ENCODE measurements at places on chromosomes 4 and X.

GRCh38 chr4:92163348-92163747, 140.4 kb upstream of the GRID2 start:
- no peak for DNase-seq

GRCh38 chr4:182847576-182848450, 69.4 kb downstream of the DCTD start:
- DNase-seq = no peak

DNA sequence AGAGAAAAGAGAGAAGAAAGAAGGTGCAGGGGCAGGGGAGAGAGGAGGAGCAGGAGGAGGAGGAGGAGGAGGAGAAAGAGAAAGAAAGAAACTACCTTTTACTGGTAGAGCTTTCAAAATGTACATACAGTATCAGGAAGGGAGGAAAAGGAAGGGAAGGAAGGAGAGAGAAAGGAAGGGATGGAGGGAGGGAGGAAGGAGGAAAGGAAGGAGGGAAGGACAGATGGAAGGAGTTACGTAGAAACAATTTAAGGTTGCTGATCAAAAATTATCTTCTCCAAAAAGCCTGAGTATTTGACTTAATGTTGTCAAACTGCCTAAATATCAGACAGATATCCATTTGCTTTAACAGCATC, 13.4 kb downstream of the TBC1D9 start:
- DNase-seq = no peak

- no peak for DNase-seq
Measured at GRCh38 chr4:88158489-88159228, at the start of gene ABCG2. Gene ABCG2 (minus strand): TSS chr4:88158639. CDS start chr4:88139995, 18,644 bp downstream.

- DNase-seq = no peak
Measured at GRCh38 chr4:180528003-180528402, 1715.2 kb upstream of the TENM3 start.

DNA sequence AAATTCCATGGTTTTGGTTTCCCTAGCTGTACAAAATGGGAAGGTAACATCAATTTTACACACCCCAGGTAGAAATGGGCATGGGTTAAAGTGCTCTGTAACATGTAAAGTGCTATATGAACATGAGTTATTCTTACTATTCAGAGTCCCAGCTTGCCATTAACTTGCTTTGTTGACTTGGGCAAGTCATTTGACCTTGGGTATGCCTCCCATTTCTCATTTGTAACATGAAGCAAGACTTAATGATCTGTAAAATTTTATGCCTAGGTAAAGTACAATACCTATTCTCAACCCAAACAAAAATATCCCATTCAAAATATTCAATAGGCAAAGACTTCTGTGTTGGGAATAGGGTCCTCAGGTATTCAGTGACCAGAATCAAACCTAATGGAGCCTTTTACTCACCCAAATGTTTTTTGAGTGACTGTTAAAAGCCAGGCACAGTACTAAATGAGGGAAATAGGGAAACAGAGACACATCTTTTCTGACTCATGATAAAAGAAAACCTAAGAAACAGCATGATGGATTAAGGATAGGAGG, 126.6 kb downstream of the SH3RF1 start:
- no peak for DNase-seq

- no peak for DNase-seq
Measured at GRCh38 chr4:183321079-183321478, 1.0 kb upstream of the CLDN22 start.

All from stimulated activated CD8-positive, alpha-beta memory T cell treated with anti-CD3 and anti-CD28 coated beads, Interleukin-2, amount 100 ng/mL, for 1 hour (primary cell).